ENCODE measurements at places on chromosomes 4 and X. TPM values are rescaled to one million over a fixed set of nuclear protein-coding genes. Genes with fewer than 3 reads are reported as not detected.

DNA sequence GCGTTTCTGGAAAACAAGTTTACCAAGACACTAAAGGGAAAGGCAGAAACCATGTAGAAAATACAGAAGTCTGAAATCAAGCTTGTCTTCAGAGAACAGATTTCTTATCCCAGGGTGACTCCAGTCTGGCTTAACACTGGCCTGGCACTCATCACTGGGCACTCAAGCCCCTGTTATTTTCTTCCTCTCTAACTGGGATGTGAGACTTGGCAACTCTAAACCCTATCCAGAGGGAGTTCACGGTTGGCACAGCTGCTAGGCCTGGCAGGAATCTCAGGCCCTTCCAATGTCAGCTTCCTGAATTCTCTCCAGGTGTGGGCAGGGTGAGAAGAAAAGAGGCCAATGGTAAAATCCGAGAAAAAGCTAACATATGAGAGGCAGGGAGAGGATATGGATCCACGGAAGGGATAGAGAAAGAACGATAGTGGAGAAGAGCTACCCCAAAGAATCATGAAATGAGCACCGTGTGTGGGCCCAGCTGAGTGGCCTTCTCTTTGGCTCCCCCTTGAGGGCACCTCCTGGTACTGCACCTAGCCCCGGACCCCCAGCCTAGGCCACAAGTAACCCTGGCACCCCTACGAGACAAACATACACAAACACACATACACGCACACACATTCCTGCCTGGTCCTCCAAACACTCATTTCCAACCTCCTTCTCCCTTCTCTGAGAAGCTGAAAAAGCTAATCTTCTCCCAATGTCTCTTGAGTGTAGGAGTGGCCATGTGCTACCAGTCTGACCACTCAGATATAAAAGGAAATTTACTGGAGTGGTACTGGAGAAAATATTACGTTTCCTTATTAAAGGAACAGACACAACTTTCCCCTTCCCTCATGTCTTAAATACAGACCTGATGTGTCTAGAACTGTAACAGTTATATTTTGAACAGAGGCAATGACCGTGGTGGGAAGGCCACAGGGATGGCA, 16.6 kb upstream of the PTCHD1 start:
- DNase-seq = peak; percentile 57

DNA sequence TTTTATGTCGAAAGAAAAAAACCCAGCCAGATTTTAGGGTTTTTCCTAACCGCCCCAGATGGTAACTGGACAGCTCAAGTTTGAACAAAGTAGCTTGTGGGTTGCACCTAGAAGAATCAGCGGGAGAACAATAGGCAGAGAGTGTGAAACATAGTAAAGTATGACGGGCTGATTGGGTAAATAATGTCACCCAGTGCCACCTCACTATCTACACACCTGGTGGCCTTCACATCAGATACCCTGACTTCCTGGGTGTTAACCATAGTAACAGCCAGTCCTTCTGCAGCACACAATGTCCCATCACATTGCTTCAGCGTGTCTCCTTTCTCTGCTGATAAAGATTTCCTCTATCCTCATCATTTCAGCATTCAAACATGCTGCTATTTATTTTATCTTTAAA, 159.1 kb upstream of the HS3ST1 start:
- DNase-seq = no peak

- DNase-seq = no peak
Observed at GRCh38 chr4:162117051-162117450, 46.7 kb downstream of the FSTL5 start.

- DNase-seq = no peak
Observed at GRCh38 chrX:16148896-16149295, 18.4 kb upstream of the MAGEB17 start.

GRCh38 chr4:146647615-146648460, 9.1 kb downstream of the POU4F2 start:
- peak; percentile 38 for DNase-seq

DNA sequence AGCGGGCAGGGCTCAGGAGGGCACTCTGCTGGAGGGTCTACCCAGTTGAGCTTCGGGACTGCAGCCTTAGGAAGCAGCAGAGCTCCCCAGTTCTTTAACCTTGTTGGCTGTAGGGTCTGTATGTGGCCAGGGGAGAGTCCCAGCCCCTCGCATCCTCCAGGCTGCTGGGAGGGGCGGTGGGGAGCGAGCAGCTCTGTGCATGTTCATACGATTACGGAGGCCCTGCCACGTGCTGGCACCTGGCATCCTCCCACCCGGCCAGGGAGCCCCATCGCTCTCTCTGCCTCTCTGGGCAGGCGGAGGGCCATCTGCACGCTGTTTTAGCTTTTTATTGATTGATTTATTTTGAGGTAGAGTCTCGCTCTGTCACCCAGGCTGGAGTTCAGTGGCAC, 21.2 kb downstream of the NSG1 start:
- no peak for DNase-seq

DNA sequence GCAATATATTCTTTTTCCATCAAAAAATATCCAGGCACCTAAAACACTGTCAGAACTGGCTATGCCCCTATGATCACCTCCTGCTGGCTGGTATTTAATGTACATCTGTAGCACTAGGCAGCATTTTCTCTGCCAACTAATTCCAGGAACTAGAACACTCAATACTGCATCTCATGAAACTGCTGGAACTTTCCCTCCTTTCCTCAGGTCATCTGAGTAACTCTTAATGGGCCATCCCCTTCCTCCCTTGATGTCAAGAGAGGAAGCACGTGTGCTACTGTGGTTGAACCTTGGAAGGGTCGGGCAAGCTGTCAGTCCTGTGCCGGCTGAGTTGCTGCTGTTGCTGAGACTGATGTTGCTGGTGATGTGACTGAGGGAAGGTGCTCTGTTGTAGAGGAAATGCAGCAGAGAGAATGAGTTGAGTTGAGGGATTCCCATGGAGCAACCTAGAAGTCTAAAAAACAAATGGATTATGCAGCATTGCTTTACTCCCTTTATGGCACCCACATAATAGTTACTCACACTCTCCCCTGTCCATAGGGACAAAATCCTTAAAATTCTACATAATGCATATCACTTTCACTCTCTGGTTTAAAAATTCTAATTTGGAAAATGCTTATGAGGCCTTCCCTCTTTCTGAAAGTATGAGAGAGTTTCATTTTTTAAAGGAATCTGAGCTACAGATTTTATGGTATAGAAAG, 39.5 kb downstream of the TMEM165 start:
- DNase-seq = peak; percentile 29

DNA sequence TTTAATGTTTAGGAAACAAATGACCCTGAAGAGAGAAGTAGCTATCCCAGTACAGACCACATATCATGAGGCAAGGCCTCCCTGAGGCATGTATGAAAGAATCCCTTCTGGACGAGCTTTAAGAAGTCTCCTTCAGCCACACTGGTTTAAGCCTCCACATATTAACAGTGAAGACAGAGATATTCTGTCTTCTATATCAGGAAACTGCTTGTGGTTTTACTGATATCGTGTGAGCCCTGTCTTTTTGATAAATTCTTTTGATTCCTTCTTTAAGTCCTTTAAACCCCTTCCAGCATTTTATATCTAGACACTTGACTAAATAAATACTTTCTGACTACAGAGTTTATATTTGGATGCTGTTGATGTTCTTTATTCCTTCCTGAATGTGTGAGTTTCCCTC, 45.9 kb upstream of the GPC4 start:
- no peak for DNase-seq

- no peak for DNase-seq
Observed at GRCh38 chr4:175234162-175234561, 316.0 kb downstream of the ADAM29 start.

DNA sequence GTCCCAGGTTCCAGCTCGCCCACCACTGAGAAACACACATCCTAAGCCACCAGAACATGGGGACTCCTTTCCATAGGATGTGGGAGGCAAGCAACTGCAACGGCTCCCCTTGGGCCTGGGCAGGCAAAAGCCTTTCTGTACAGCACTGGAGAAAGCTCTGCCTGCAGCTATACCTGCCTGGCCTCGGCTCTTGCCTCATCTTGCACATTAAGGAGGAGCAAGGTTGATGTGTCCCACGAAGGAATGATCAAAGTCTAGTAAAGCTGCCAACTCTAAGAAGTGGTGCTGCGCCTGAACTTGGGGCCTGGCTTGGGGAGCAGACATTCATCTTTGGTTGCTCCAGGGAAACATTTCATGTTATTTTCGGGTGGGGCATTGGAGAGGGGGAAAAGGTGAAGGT, 19.6 kb downstream of the CCNG2 start:
- no peak for DNase-seq

GRCh38 chr4:10832806-10833628, 148.4 kb upstream of the CLNK start:
- no peak for DNase-seq

DNA sequence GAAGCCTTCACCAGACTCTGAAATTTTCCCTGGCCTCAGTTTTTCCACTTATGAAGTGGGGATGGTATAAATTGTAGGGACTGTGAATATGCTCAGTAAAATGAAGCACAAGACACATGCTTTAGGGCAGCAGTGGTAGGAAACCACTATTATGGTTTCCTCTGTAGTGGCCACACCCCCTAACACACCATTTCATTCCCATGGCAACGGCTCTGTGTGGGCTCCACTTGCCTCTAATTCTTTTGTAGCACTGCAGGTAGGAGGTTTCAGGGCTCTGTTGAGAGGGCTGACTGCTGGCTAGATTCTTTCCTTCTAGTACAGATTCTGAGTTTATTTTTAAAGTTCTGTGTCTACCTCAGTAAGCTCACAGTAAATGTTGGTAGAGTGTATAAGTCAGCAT, 3.5 kb upstream of the VMA21 start:
- DNase-seq = no peak

- no peak for DNase-seq
Observed at GRCh38 chrX:125627676-125628075, 308.0 kb downstream of the TEX13C start.

The SLC10A6 gene
- not detected for total RNA-seq

The PLAC1 gene
- 0.72 TPM for total RNA-seq

The ING2 gene
- 12.2 TPM for total RNA-seq

The TGIF2LX gene
- total RNA-seq = not detected

The CT47B1 gene
- not detected for total RNA-seq

The GCNA gene
- 3.0 TPM for total RNA-seq

The KLF8 gene
- 13.9 TPM for total RNA-seq

Data from endothelial cell (in vitro differentiated cells).